ENCODE measurements at places on chromosomes 3 and 15.

GRCh38 chr15:92843814-92844213 is 56.3 kb upstream of the CHD2 start:
- no peak for DNase-seq

DNA sequence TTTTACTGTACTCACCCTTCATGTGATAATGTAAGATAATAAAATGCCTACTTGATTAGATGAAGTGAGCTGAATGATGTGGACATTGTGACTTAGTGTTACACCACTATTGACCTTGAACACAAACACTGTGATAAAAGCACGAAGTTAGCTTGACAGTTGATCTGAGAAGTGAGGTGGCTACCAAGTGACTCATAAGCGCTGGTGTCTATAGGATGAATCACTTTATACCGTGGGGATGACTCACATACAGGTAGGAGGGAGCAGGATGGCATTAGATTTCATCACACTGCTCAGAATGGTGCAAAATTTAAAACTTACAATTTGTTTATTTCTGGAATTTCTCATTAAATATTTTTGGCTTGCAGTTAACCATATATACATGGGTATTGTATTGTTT is 174.7 kb upstream of the CNTN3 start:
- no peak for DNase-seq

- no peak for DNase-seq
Measured at GRCh38 chr3:74059923-74060600, 435.3 kb upstream of the PDZRN3 start.

DNA sequence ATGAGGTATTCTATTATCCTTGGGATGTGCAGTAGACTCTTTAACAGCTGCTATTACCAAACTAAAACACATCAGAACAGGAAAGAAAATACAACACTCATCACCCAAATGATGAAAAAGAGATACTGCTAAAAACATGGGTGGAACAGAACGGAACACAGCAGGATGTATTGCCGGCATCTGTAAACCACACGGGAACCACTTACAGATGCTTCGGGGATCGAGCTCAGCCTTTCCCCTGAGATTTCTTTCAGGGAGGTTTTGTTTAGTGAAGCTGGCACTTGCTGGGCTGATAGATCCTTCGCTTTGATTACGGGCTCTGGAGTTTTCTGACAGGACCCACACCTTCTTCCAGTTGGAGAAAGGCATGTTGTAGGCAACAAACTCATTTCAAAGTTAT is 182.3 kb upstream of the FAM3D start:
- DNase-seq, result no peak
